ENCODE measurements at places on chromosomes 1 and 21.

GRCh38 chr1:208242941-208243526 lies 1.1 kb downstream of the PLXNA2 start:
- no peak for DNase-seq

DNA sequence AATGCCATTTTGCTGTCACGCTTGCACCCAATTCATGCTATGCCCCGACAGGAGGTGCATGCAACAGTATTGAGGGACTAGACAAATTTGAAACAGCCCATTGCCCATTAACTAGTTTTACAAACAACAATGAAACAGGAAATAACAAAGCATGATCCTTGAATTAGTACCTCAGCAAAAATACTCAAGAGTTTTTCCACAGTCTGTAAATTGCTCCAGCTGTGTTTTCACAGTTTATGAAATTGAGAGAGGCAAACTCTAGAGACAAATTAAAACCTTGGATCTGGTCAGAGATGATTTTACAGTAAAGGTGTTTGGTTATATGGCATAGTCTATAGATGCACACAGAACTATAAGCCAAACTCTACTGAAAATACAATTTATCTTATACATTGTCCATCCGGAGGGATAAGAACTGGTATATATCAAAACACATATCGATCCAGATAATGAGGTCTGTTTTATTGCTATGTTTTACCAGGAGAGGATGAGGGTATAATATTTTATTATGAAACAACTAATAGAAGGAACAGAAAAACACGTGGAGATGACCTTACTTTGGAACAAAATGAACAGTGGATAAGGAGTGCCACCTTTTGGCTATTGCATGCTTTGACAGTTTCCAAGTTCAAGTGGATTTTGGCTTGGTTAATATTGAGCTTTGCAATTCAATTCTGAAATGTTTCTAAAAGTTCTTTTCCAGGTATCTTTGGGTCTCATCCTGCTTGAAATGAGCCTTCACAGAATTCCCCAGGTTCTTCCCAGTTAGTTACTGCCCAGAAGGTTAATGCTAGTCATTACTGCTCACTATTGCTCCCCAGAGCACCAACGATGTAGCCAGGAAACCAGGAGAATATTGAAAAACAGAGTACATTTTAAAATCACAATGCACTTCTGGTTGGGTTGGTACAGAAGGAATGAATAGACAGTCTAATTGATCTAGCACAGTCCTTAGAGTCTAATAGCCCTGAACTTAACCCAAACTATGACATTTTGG lies 45.7 kb downstream of the ZC3H11B start:
- DNase-seq, result no peak

- DNase-seq, result no peak
Measured at GRCh38 chr21:38922474-38923235, 116.9 kb downstream of the ETS2 start.

- peak; percentile 41 for DNase-seq
Measured at GRCh38 chr1:206556750-206557635, 49.7 kb downstream of the RASSF5 start.

DNA sequence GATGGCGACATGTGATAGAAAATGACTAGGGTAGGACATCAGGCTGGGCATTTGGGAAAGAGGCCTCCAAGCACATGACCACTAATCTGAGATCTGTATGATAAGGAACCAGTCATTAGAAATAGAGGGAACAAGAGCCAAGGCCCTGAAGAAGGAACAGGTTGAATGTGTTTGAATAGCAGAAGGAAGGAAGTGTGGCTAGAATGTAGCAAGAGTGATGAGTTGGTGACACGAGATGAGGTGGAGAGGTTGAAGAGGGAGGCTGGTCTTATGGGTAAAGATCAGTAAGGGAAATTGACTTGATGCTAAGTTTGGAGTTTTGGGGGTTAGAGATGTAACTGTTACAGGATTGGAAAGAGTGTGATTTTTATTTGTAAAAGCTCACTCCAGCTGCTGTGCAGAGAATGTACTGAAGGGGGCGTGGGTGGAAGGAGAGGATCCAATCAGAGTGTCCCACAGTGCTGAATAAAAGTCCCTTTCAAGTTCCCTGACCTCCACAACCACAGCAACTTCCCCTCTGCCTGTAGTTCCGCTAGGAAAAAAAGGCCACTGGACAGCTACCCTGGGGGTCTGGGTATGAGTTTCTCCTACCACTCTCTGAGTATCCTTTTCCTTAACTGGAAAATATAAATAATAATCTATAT lies 295.0 kb downstream of the OMA1 start:
- no peak for DNase-seq

DNA sequence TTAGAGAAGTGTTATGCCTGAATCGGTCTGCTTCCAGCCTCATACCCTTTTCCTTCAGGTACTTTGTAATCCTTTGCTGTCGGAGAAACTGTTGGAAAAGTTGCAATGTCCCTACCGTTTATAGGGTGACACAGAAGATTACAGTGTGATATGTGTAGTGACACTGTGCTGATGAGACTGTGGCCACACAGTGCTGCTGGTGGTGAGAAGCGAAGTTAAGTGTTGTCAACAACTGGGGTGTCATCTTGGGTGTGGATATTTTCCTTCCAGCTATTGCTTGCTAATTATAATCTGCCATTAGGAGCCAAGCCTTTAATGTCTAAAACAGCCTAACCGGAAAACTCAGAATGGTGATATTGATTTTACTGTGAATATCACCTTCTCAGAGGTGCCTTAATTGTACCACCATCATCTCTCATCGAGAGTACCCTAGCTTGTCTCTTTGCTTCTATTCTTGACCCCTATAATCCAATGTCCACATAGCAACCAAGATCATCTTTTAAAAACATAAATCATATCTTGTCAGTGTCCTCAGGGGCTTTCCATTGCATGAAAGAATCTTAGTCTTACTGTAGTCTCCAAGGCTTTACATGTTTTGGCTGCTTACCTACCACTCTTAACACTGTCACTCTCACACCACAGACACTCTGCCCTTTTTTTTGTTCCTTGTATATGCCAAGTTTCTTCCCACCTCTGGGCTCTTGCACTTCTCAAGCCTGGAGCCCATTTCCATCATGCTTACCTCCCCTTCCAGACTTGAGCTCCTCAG lies 89.4 kb upstream of the PGD start:
- DNase-seq, result no peak

GRCh38 chr1:77831976-77832711 lies 52.7 kb downstream of the MIGA1 start:
- DNase-seq, result no peak

- DNase-seq, result no peak
Measured at GRCh38 chr1:33668695-33669094, 195.2 kb upstream of the HMGB4 start.

DNA sequence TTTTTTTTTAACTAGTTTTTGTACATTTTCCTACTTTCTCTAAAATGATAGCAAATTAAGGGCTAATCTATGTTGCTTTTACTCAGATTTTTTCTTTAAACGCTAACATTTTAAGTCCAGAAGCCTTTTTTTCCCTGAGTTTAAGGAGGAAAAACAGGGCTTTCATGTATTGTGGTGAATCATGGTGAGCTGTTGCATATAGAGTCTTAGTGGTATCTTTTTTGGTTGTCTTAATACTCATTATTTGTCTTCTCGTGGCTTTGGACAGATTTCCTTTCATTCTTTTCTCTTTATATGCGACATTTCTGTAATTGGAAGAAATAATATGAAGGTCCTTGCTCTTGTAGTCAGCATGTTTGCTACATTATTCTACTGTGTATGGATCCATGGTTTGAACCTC lies 1015.6 kb downstream of the PLA2G4A start:
- no peak for DNase-seq

GRCh38 chr1:17011092-17011438 lies 663 bp downstream of the ATP13A2 start:
- no peak for DNase-seq

DNA sequence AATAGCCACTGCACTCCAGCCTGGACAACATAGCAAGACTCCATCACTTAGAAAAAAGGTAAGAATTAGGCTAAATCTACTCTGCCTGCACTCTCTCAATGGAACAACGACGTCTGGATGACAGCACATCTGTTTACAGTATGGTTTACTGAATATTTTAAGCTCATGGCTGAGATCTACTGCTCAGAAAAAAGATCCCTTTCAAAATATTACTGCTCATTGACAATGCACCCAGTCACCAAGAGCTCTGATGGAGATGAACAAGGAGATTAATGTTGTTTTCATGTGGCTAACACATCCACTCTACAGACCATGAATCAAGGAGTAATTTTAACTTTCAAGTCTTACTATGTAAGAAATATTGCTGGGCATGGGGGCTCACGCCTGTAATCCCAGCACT lies 58.0 kb downstream of the SLC27A3 start:
- DNase-seq, result no peak

- no peak for DNase-seq
Measured at GRCh38 chr1:32393832-32394140, 455 bp downstream of the BSDC1 start.

- DNase-seq, result no peak
Measured at GRCh38 chr1:37599940-37600339, 4.2 kb upstream of the GNL2 start.

GRCh38 chr1:92087542-92087941 lies 7.4 kb downstream of the BTBD8 start:
- DNase-seq, result no peak

GRCh38 chr1:28819020-28819419 lies 7.0 kb downstream of the OPRD1 start:
- DNase-seq, result no peak

DNA sequence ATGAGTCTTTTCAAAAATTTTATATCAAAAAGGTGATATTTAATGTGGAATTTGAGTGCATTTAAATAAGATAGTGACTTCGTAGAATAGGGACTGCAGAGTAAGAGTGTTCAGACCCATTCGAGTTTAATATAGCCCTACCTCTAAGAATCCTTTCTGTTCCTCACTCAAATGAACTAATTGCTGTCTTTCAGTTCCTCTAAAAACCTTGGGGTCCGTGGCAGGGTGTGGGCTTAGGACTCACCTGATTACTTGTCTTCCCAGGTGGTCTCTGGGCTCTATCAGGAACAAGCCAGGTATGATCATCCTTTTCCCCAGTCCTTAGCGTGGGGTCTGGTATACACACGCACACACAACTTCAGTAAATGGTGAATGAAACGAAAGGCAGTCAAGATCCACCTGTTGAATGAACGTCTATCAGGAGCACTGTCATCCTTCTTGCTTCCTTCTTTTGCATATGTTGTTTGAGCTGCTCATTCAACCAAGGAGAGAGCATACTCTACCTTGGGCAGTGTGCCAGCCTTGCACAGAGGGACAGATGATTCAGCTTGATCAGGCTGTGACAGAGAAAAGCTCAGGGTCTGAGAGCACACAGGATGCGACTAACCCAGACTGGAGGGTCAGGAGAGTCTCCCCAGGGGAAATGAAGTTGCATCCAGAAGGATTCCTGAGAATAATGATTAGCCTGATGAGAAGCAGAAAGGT lies 1.2 kb upstream of the RNF11 start:
- DNase-seq, result peak; percentile 88

DNA sequence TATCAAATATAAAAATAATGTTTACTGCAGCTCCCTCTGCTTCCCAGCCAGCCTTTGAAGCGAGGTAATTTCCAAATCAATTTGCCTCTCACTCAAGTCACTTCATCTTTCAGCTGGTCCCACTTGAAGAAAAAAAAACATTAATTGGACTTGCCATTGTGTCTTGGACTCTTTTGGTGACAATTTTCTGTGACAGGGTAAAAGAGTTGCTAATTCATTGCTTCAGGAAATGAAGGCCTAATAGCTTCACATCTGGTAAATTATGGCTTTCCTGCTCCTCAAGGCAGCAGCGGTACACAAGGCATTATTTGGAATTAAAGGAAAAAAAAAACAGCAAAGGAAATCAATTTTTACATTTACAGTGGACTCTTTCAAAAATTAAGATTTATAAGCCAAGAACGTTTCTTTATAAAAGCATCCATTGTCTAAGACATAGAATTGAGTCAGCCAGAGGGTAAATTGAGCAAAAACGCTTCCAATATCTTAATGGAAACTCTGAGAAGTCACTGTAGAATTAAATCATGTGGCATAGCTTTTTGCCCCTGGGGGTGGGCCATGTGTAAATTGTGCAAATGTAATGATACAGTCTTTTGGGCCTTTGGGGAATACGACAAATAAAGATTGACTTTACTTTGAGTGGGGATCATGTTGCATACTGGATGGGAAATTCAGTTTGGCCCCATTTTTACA lies 102.5 kb downstream of the LYPLAL1 start:
- no peak for DNase-seq

GRCh38 chr1:75438355-75438754 lies 172.6 kb downstream of the SLC44A5 start:
- no peak for DNase-seq

DNA sequence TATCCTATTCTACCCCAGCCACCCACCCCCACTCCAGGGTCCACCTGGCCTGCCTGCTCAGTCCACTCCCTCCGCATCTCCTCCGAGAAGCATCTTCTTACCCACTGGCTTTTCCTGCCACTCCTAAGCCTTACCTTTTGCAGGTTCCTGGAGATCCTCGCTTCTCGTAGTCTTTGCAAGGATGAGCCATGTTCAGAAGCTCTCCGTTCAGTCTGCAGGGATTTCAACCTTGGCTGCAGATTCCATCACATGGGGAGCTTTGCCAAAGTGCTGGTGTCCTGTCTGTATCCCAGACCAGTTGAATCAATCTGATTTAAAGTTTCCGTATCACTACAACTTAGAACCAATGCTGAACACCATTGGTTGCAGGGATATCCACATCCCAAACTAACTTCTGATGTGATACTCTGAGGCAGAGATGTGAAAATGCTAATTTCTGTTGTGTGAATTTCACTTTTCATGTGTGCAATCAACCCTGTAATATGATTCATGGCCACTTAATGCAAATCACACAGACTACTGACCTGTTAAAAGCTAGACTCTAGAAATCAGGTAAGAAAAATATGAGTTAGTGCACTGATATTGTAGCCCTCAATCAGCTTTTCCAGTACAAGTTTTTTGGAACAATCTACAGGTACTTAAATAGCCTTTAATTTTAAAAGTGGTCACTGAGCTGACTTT lies 61.9 kb downstream of the CAPN2 start:
- DNase-seq, result no peak

DNA sequence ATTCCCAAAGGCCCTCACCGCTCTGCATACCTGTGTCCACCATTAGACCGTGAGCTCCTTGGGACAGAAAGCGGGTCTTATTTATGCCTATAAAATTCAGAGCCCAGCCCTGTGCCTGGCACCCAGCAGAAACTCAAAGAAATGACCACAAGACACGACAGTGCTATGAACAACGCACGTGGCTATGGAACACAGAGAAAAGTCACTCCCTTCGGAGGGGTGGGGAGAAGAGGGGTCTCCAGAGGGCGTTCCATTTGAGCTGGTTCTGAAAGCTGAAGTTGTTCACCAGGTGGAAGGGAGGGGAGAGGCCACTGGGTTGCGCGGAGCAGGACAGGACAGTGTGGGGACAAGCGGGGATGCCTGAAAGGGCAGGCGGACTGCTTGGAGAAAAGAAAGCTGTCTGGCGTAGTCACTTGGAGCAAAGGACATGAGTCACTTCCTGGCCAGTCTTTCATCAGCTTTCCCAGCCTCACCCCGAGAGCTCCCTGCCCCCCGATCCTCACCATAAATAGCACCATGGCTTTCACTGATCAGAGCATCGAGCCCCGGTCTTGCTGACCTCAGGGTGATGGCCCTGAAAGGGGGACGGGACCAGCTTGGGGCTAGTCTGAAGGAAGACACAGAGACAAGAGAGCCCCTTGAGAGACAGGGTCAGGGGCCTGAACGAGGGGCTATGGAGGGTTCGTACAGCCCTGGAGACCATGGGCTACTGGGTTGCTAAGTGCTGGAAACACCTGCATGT lies 28.5 kb downstream of the ECE1 start:
- DNase-seq, result no peak
